ENCODE measurements at places on chromosomes 3 and 15.

DNA sequence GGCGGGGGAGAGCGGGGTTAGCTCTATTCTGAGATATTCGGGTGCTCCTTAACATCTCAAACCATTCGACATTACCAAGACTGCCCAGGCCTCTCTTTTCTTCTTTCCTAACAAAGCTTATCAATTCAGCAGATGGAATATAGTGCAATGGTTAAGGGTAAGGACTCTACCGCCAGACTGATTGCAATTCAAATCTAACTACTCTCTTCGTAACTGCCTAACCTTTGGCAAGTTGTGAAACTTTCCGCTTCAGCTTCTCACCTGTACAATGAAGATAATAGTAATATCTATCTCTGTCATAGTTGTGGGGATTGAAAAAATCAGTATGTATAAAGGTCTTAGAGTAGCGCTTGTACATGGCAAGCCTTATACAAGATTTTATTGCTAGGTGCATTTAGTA lies 972 bp downstream of the UBA5 start:
- DNase-seq, result no peak
- peak overlapping the region; percentile 97 for H3K4me3 ChIP-seq
- H3K4me1 ChIP-seq, result peaks cover 9% of the 10 kb centered on the region
- H3K27ac ChIP-seq, result no peak overlapping the region
- peaks cover 11% of the 10 kb centered on the region for H3K36me3 ChIP-seq

GRCh38 chr15:32685576-32685975 lies 32.2 kb upstream of the GREM1 start:
- no peaks in the 10 kb centered on the region for H3K36me3 ChIP-seq
- no peak for DNase-seq
- no peak overlapping the region for H3K4me3 ChIP-seq
- H3K4me1 ChIP-seq, result no peaks in the 10 kb centered on the region

DNA sequence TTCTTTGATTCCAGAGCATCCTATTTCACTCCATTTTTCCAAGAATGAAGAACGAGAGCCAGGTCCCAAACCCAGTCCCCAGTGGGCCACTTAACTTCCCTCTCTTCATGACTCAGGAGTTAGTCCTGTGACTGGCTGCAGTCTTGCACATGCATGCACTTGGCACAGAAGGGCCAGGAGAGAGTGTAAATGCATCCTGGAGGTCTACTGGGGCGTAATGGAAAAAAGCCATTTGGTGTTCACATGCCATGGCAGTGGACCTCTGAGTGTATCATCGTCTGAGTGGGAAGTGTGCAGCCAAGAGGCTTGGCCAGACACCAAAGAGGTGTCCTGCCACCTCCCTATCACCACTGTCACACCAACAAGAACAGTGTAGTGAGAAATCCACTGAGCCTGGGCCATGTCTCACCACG lies 15.1 kb upstream of the RFTN1 start:
- no peaks in the 10 kb centered on the region for H3K36me3 ChIP-seq
- no peaks in the 10 kb centered on the region for H3K27me3 ChIP-seq
- H3K4me3 ChIP-seq, result no peak overlapping the region
- DNase-seq, result no peak
- H3K4me1 ChIP-seq, result peaks cover under 1% of the 10 kb centered on the region
- no peak overlapping the region for H3K27ac ChIP-seq

DNA sequence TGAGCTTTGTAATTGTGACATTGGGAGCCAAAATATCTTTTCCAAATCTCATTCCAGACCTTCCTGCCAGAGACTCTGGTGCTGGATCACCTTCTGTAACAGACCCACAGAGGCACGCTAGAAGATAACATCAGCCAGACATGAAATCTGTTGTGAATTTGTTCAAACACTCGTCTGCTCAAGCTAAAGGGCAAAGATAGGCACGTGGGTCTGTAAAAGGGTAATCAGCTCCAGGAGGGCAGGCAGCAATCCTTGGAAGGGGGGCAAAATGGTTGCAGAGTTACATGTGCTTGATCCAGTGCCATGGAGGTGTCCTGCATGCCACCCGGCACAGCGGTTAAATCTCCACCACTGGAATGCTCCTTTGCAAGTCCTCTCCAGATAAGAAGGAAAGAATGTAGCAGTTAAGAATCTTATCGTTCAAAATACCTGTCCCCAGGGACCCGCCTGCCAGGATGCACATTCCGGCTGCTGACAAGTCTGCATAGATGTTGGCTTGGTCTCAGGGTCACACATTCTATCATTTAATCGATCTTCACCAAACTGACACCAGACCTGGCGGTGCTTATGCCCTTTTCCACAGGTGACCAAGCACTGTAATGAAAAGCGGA lies 74.8 kb downstream of the ADAMTS9 start:
- H3K27me3 ChIP-seq, result no peaks in the 10 kb centered on the region
- peaks cover 6% of the 10 kb centered on the region for H3K4me1 ChIP-seq
- no peak overlapping the region for H3K4me3 ChIP-seq
- no peak overlapping the region for H3K27ac ChIP-seq

DNA sequence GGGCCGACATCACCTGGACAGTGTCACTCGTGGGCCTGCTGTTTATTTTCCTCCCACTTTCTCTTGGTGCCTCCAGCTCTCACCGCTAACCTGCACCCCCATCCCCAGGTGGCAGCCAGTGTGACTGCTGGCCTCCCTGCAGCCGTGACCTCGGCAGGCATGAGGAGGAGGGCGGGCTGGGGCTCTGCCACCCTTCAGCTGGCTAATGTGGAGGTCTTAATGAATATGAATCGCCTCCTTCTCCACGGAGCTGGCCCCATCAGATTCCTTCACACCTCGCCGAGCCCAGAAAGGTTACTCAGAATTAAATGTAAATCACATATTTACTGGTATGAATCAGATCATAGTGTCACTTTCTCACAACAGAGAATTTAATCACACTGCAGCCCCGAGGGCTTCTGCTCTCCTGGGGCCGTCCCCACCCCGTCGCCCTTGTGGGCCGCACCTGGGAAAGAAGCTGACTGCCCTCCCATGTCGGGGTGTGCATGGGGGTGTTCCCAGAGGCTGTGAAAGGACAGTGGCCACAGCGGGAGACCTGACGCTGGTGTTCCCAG lies 171.1 kb upstream of the TLE3 start:
- H3K4me1 ChIP-seq, result no peaks in the 10 kb centered on the region
- peaks cover 15% of the 10 kb centered on the region for H3K27me3 ChIP-seq
- H3K36me3 ChIP-seq, result no peaks in the 10 kb centered on the region
- H3K27ac ChIP-seq, result no peak overlapping the region
- H3K4me3 ChIP-seq, result no peak overlapping the region
- no peak for DNase-seq

- DNase-seq, result peak; percentile 78
- no peaks in the 10 kb centered on the region for H3K36me3 ChIP-seq
Observed at GRCh38 chr3:140276703-140277102, 341.7 kb downstream of the CLSTN2 start.

GRCh38 chr15:68278345-68278594 lies 725 bp downstream of the FEM1B start:
- no peaks in the 10 kb centered on the region for H3K27me3 ChIP-seq
- DNase-seq, result peak; percentile 89
- H3K4me3 ChIP-seq, result peak overlapping the region; percentile 98
- peak overlapping the region; percentile 94 for H3K27ac ChIP-seq
- H3K4me1 ChIP-seq, result no peaks in the 10 kb centered on the region

GRCh38 chr3:96869316-96869715 lies 54.9 kb downstream of the EPHA6 start:
- H3K27me3 ChIP-seq, result no peaks in the 10 kb centered on the region
- no peaks in the 10 kb centered on the region for H3K4me1 ChIP-seq
- H3K27ac ChIP-seq, result no peak overlapping the region
- no peak for DNase-seq

DNA sequence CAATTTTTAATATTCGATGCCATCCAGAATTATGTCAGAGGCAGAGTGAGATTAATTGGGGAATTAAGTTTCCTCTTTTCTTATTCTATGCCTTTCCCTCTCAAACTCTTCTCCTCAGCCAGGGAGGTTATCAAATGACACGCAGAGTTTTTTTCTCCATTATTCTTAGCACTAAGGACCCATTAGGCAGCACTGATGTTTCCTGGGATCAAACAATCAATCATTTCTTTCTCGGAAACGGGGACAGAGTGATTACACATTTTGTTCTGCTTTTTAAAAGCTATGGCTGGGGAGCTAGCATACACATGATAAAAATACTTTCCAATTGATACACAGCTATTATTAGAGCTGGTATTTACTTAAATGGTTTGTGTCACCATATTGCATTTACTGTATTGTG lies 35.3 kb upstream of the PSMD6 start:
- H3K4me1 ChIP-seq, result peaks cover 12% of the 10 kb centered on the region
- no peak overlapping the region for H3K4me3 ChIP-seq
- no peak for DNase-seq
- H3K27ac ChIP-seq, result no peak overlapping the region

GRCh38 chr15:49507261-49507660 lies 84.2 kb downstream of the FGF7 start:
- H3K27me3 ChIP-seq, result no peaks in the 10 kb centered on the region
- H3K27ac ChIP-seq, result no peak overlapping the region
- no peaks in the 10 kb centered on the region for H3K36me3 ChIP-seq
- no peaks in the 10 kb centered on the region for H3K4me1 ChIP-seq

- H3K4me1 ChIP-seq, result no peaks in the 10 kb centered on the region
- no peak overlapping the region for H3K4me3 ChIP-seq
- no peaks in the 10 kb centered on the region for H3K36me3 ChIP-seq
- no peaks in the 10 kb centered on the region for H3K27me3 ChIP-seq
Observed at GRCh38 chr3:41434781-41435180, 235.5 kb downstream of the CTNNB1 start.

DNA sequence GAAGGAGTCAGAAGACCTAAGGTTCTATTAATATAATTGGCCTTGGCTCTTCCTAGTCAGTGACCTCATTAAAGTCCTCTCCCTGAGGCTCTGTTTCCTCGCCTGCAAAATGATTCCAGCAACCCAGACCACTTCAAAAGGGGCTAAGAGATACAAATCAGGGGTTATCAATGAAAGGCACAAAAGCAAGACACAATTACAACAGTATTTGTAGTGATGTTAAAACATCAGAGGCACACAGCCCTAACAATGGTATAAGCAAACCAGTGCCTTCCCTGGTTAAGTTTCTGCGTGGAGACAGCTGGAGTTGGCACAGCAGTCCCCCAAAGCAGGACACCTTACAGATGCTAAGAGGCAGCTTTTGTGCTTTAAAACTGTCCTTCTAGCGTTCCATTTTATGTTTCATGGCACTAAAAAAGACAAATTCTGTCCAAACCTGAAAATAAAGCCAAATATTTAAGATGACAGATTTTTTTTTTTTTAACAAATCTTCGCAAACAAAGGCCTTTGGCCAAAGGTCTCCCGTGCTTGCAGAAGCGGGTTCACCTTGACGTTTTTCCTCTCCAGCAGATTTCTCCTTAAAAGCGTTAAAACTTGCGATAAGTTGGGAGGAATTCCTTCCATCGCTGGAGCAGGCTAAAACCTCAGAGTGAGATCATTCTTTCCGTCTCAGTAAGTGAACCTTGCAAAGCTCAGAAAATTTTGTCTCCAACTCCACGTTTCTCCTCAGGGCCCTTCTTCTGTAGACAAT lies 999 bp downstream of the ZNF280D start:
- peaks cover 7% of the 10 kb centered on the region for H3K4me1 ChIP-seq
- DNase-seq, result no peak
- H3K27me3 ChIP-seq, result no peaks in the 10 kb centered on the region
- H3K27ac ChIP-seq, result peak overlapping the region; percentile 89
- no peaks in the 10 kb centered on the region for H3K36me3 ChIP-seq

DNA sequence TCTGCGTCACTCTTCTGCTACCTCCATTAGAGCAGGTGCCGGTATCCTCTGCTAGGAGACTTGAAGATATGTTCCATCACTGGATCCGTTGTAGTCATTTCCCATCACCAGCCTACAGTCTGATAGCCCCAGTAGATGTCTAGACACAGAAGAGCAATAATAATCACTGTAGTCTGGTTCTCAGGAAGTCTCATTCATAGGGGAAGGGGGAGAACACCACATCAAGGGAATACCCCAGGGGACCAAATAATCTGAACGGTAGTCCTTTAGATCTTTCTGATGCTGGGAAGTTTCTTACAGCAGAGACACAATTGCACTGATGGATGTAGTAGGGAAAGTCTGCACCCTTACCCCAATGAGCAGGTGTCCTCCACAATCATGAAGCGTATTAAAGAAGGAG lies 595.0 kb downstream of the EPHA3 start:
- H3K27me3 ChIP-seq, result no peaks in the 10 kb centered on the region
- H3K27ac ChIP-seq, result no peak overlapping the region
- H3K4me3 ChIP-seq, result no peak overlapping the region
- no peaks in the 10 kb centered on the region for H3K4me1 ChIP-seq

DNA sequence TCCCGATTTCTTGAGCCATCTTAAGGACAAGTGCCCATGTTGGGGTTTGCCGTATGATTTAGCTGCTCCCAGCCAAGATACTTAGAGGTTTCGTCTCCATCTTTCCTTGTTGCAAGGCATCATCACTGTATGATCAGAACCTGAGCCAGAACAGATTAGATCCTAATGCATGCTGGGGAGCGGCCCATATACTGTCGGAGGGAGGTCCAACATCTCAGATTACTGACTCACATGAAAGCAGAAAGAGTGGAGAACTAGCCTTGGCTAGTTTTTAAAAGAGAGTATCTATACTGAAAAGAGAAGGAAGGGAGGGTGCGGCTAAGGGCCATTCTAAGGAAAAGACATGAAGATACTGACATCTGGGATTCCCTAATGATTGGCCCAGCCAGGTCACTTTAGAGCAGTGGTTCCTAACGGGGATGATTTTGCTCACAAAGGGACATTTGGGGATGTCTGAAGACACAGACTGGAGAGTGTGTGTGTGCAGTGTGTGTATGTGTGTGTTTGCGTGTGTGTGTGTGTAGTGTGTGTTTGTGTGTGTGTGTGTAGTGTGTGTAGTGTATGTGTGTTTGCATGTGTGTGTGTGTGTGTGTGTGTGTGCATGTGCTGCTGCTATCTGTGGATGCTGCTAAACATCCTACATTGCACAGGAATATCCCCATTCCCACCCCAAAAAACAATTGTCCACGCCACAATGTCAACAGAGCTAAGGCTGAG lies 12.3 kb upstream of the LYSMD4 start:
- H3K36me3 ChIP-seq, result no peaks in the 10 kb centered on the region
- H3K4me1 ChIP-seq, result no peaks in the 10 kb centered on the region
- no peak overlapping the region for H3K4me3 ChIP-seq

DNA sequence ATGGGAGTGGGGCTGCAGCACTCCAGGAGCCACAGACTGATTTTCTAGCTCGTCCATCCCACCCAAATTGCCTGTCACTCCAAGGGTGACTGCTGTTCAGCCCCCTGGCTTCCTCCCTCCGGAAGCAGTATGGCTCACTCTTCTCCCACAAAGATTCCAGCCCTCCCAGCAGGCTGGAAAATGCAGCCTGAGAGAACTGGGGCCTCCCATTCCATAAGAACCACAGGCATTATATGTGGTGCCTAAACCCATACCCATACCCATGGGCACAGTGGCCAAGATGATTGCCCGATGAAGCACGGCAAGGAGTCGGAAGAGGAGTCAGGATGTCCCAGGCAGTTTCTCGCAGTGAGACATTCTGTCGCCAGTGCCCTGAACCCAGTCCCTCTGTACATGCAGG lies 6.0 kb upstream of the VILL start:
- no peaks in the 10 kb centered on the region for H3K27me3 ChIP-seq
- peak; percentile 28 for DNase-seq
- peaks cover 13% of the 10 kb centered on the region for H3K4me1 ChIP-seq
- peaks cover 5% of the 10 kb centered on the region for H3K36me3 ChIP-seq
- no peak overlapping the region for H3K27ac ChIP-seq
